Activated CD4-positive, alpha-beta memory T cell treated with anti-CD3 and anti-CD28 coated beads, Interleukin-2, amount 10 ng/mL, durations not matched to agents 7 days and 5 days (primary cell): ENCODE measurements at places on chromosomes 1 and 21. TPM values are rescaled to one million over a fixed set of nuclear protein-coding genes. Genes with fewer than 3 reads are reported as not detected.
A peak's percentile ranks its signal among the peaks of the same experiment; 100 is the strongest.

- H3K27ac ChIP-seq: no peak overlapping the region
- no peaks in the 10 kb centered on the region for H3K36me3 ChIP-seq
- DNase-seq: no peak
- peaks cover 7% of the 10 kb centered on the region for H3K4me1 ChIP-seq
Measured at GRCh38 chr1:210652329-210652954, 323.7 kb downstream of the HHAT start.

GRCh38 chr1:247500865-247501264 lies 35.4 kb downstream of the OR2C3 start:
- no peak for DNase-seq
- no peaks in the 10 kb centered on the region for H3K36me3 ChIP-seq
- H3K27me3 ChIP-seq: peaks cover 5% of the 10 kb centered on the region
- no peaks in the 10 kb centered on the region for H3K4me1 ChIP-seq
- H3K27ac ChIP-seq: no peak overlapping the region

DNA sequence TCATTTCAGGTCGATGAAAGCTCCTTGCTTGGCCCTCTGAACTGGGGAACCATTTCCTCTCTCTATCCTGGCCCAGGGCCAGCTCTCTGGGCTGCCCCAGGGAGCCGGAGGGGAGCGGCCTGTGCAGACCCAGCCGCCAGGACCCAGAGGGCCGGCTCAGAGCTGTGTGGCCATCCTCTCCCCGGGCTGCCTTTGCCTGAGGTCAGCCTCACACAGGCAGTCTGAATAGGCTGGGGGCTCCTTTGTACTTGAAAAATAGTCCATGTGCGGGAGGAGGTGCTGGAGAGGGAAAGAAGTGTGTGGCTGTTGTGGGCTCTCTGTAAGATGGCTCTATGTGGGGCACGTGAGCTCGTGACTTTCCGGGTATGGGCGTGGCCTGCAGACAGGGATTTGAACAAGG lies 275.1 kb upstream of the VAMP3 start:
- H3K27me3 ChIP-seq: no peaks in the 10 kb centered on the region
- H3K4me1 ChIP-seq: no peaks in the 10 kb centered on the region
- H3K36me3 ChIP-seq: no peaks in the 10 kb centered on the region
- DNase-seq: no peak
- no peak overlapping the region for H3K4me3 ChIP-seq

DNA sequence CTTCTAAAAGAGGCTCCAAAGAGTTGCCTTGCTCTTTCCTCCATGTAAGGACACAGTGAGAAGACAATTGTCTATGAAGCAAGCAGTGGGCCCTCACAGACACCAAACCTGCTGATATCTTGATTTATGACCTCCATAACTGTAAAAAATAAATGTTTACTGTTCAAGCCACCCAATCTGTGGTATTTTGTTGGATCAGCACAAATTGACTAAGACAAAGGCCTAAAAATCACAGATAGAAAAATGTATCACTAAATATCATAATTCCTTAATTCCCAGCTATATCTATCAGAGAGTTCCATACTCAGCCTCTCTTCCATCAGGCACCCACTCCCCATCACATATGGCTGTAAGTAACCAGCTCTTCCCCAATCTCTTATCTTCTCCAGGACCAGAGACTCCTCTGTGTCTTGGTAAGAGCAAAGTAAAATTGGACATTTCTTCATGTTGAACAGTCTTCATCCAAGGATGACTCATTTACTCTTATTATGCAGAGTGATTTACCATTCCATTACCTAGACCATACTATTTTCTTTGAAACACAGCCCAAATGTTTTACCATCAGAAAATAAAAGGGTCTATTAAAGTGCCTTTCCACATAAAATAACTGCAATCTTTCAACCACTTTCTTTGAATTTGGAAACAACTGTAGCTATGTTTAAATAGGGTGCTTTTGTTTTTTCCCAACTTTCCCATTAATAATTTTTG lies 503.6 kb downstream of the MRPL39 start:
- no peaks in the 10 kb centered on the region for H3K36me3 ChIP-seq
- H3K4me3 ChIP-seq: no peak overlapping the region
- H3K27me3 ChIP-seq: no peaks in the 10 kb centered on the region

DNA sequence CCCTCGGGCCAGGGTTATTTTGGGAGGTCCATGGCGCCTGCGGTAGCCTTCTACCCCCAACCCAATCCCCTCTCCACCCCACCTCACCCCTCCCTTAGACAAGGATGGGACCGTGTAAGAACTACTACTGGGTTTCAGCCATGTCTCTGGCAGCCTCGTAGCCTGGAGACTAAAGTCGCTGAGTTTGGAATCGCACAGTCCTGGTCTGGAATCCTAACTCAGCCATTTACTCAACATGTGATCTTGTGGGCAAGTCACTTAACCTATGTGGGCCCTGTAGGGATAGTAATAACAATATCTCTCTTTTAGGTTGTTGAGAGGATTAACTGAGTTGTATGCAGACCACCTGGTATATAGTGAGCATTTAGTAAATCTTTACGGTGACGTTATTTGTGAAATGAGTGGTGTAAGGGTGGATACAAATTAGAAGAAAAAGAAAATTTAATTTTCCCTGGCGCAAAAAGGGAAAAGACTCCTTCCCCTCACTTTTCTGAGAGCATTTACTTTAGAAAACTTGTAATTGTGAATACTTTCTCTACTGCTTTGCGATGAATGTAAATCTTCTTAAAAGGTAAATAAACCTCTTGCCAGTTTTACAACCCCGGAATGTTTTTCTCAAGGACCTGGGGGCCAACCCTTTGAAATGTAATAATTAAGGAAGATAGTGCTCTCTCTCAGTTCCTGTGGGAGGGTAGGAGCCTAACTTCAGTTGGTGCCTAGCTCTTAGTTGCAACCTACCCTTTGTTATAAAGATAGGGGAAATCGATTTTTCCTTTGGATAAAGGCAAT lies 615 bp upstream of the MRPS15 start:
- H3K4me3 ChIP-seq: peak overlapping the region; percentile 99
- peaks cover 55% of the 10 kb centered on the region for H3K4me1 ChIP-seq
- DNase-seq: no peak
- H3K27ac ChIP-seq: peak overlapping the region; percentile 93
- no peaks in the 10 kb centered on the region for H3K27me3 ChIP-seq
- H3K36me3 ChIP-seq: peaks cover 32% of the 10 kb centered on the region

GRCh38 chr1:111598544-111598943 lies 21.0 kb upstream of the RAP1A start:
- peaks cover 99% of the 10 kb centered on the region for H3K4me1 ChIP-seq
- H3K27ac ChIP-seq: peak overlapping the region; percentile 81
- peak overlapping the region; percentile 24 for H3K4me3 ChIP-seq

DNA sequence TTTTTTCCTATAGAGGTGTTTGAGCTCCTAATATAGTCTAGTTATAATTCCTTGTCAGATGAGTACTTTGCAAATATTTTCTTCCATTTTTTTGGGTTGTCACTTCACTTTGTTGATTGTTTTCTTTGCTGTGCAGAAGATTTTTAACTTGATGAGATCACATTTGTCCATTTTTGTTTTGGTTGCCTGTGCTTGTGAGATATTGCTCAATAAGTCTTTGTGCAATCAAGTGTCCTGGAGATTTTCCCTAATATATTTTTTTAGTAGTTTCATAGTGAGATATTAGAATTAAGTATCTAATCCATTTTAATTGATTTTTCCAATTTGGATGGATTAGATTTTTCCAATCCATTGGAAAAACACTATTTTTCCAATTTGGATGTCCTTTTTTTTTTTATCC lies 1395.5 kb downstream of the PLA2G4A start:
- H3K27ac ChIP-seq: no peak overlapping the region
- no peak for DNase-seq
- H3K36me3 ChIP-seq: no peaks in the 10 kb centered on the region
- H3K4me1 ChIP-seq: no peaks in the 10 kb centered on the region

DNA sequence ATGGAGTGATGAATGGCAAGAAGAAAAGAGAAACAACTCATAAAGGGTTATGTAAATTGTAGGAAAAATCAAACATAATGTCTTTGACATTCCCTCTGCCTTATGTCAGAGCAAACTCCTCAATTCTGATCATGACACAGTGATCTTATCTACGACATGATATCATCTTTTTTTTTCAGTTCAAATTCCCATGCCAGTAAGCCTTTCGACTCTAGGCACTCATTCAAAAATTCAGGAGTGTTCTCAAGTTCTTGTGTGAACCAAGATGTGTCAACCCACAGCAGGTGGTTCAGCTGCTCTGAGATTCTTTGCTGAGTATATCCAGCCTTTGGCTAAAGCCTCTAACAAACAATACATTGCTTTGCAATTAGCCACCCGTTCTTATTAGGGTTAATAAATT lies 97.1 kb upstream of the ESRRG start:
- no peaks in the 10 kb centered on the region for H3K4me1 ChIP-seq
- no peak for DNase-seq
- no peak overlapping the region for H3K4me3 ChIP-seq
- no peaks in the 10 kb centered on the region for H3K36me3 ChIP-seq
- H3K27me3 ChIP-seq: no peaks in the 10 kb centered on the region

DNA sequence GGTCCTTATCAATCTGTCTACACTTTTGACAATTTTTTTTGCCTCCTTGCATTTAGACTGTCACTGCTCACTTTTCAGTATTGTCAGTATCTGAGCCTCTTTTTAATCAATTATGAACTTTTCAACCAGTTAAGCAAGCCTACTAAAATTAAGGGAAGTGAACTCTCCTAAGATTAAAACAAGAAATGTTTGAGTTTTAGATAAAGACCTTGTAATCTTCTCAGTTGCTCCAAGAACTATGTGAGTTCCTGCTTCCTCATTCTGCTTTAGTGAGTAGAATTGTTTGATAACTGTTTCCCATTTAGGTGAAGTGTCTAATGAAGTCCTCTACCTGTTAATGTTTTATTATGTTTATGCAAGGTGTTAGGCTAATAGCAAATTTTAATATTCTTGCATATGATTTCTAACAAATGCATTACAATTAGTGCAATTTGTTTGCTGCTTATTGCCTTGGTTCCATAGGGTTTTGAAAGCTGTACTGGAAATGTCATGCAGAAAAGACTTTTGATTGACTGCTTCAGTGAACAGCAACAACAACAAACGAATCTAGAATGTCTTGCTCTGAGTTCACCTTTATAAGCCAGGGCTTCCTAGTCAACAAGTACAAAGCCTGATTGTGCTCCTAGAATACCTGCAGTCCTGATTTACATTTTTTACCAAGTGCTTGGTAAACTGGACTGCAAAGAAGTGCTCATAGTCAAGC lies 40.9 kb downstream of the PLA2G4A start:
- peaks cover 3% of the 10 kb centered on the region for H3K4me1 ChIP-seq
- no peak for DNase-seq
- no peaks in the 10 kb centered on the region for H3K36me3 ChIP-seq
- no peak overlapping the region for H3K4me3 ChIP-seq
- no peaks in the 10 kb centered on the region for H3K27me3 ChIP-seq
- H3K27ac ChIP-seq: no peak overlapping the region

DNA sequence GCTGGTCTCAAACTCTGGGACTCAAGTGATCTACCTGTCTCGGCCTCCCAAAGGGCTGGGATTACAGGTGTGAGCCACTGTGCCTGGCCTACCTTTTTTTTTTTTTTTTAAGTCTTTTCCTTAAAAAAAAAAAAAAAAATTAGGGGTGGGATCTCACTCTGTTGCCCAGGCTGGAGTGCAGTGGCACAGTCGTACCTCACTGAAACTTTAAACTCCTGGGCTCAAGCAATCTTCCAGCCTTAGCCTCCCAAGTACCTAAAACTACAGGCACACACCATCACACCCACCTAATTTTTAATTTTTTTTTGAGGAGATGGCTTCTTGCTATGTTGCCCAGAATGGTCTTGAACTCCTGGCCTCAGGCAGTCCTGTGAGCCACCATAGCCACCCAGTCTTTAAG lies 38.5 kb downstream of the RNF2 start:
- H3K4me3 ChIP-seq: no peak overlapping the region
- peaks cover 26% of the 10 kb centered on the region for H3K36me3 ChIP-seq
- H3K27ac ChIP-seq: no peak overlapping the region

- H3K27ac ChIP-seq: no peak overlapping the region
- H3K4me1 ChIP-seq: peaks cover 43% of the 10 kb centered on the region
- no peak for DNase-seq
- H3K36me3 ChIP-seq: peaks cover 18% of the 10 kb centered on the region
Measured at GRCh38 chr1:159828581-159829272, 2.1 kb downstream of the SLAMF8 start.

GRCh38 chr21:28738882-28739281 lies 253.8 kb downstream of the LTN1 start:
- H3K4me3 ChIP-seq: no peak overlapping the region
- no peak overlapping the region for H3K27ac ChIP-seq
- H3K36me3 ChIP-seq: no peaks in the 10 kb centered on the region
- peaks cover 9% of the 10 kb centered on the region for H3K4me1 ChIP-seq
- no peak for DNase-seq

DNA sequence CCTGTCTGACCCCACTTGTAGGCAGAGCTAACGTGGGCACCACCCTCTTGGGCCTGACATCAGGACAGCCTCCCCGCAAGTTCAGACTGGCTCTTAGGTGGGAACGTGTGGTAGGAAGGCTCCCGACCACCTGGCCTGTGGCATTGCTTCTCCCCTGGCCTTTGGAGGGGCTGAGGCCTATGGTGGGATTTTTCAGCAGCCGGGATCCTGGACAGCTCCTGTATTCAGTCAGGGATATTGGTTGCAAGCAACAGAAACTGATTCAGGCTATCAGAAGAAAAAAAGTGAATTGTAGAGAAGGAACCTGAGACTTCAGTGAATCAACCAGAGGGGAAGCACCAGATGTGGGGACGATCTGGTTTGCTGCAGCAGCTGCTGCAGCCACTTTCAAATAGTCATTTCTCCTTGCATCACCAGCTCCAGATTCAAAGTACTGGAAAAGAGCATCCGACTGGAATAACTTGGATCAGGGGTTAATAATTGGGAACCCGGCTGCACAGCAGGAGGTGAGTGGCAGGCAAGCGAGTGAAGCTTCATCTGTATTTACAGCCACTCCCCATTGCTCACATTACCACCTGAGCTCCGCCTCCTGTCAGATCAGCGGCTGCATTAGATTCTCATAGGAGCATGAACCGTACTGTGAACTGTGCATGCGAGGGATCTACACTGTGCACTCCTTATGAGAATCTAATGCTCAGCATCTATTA lies 5.9 kb downstream of the RNF186 start:
- H3K27ac ChIP-seq: no peak overlapping the region
- DNase-seq: no peak
- H3K36me3 ChIP-seq: no peaks in the 10 kb centered on the region

- H3K4me1 ChIP-seq: no peaks in the 10 kb centered on the region
- H3K36me3 ChIP-seq: no peaks in the 10 kb centered on the region
- H3K27me3 ChIP-seq: no peaks in the 10 kb centered on the region
- H3K27ac ChIP-seq: no peak overlapping the region
Measured at GRCh38 chr1:195733826-195734225, 874.4 kb downstream of the KCNT2 start.

- no peak overlapping the region for H3K4me3 ChIP-seq
- peak; percentile 12 for DNase-seq
- peaks cover 6% of the 10 kb centered on the region for H3K36me3 ChIP-seq
- H3K27me3 ChIP-seq: peaks cover 22% of the 10 kb centered on the region
Measured at GRCh38 chr1:41341772-41342562, 19.3 kb upstream of the FOXO6 start.

The TNFRSF9 gene
- total RNA-seq: 8.0 TPM

The PROK1 gene
- total RNA-seq: not detected

The LCE1E gene
- total RNA-seq: not detected

The KCND3 gene
- total RNA-seq: not detected

The GJA4 gene
- total RNA-seq: not detected

The S100A7A gene
- not detected for total RNA-seq

The PRRX1 gene
- total RNA-seq: not detected

The IFT25 gene
- 60.2 TPM for total RNA-seq

The PLK3 gene
- total RNA-seq: 63.5 TPM

The DHCR24 gene
- total RNA-seq: 115 TPM

The ELF3 gene
- total RNA-seq: 0.38 TPM

The DNMT3L gene
- not detected for total RNA-seq

The C1orf56 gene
- 1.7 TPM for total RNA-seq

The CACNA1S gene
- not detected for total RNA-seq

The IL24 gene
- not detected for total RNA-seq

The FAM110D gene
- total RNA-seq: not detected

The SERPINC1 gene
- total RNA-seq: not detected
